Activated naive CD8-positive, alpha-beta T cell treated with anti-CD3 and anti-CD28 coated beads, Interleukin-2, amount 50 U/mL, for 24 hours (primary cell): ENCODE measurements at places on chromosomes 2 and 18.
A peak's percentile ranks its signal among the peaks of the same experiment; 100 is the strongest.

DNA sequence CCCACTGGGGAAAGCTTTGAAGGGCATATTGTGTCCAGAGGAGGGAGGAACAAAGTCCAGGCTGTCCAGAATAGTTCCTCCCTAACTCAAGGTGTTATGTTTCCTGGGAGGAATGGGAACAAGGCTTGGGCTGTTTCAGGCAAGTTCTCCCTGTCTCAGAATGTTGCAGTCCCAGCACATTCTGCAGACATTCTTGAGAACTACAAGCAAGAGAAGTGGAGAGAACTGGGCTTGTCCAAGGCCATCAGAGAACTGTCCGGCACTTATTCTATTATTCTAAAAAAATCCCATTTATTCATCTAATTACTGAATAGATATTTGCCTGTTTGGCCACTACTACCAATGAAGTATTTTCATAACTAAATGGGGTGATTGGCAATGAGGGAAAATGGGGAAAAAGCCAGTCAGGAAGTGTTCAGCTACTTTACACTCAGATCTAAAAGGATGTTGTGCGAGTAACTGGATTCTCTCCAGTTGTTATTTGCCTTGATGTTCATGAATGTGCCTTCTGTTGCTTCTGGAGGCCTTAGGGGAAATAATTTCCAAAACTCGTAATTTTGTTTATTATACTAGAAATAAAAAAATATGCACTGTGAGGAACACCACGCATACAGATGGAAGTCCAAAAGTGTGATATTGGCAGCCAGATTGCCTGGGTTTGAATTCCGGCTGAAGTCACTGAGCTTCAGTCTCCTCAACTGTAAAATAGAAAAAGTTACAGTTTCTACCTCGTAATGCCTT, 300.1 kb upstream of the RND3 start:
- DNase-seq, result no peak

- DNase-seq, result no peak
Measured at GRCh38 chr2:10164601-10165000, 42.1 kb downstream of the RRM2 start.

DNA sequence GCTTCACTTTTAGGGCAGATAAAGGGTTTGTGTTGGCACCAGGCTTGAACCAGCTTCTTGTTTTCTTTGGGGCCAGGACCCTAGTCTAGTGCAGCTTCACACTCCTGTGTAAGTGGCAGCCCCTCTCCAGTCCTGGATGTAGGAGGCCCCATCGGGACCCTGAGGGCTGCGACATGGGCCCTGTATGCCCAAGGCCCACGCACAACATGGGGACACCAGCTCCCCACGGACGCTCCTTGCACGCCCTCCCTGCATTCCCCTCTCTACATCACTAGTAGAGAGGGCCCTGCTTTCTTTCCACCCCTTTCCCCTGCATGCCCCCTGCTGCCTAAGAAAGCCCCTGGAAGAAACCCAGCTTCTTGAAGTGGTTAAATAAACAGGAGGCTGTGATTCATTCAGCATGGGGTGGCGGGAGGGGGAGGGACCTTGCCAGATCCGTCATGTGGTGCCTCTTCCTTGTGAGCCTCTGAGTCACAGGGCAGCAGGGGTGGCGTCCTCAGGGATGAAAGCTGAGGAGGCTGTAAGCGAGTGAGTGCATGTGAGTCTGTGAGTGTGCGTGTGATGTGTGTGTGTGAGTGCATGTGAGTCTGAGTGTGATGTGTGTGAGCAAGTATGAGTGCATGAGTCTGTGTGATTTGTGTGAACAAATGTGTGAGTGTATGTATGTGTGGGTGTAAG, 42.5 kb downstream of the COPS8 start:
- DNase-seq, result peak; percentile 59

GRCh38 chr2:86202702-86203101, 3.4 kb downstream of the MRPL35 start:
- DNase-seq, result no peak

GRCh38 chr2:223993634-223994232, 36.5 kb downstream of the MRPL44 start:
- DNase-seq, result peak; percentile 59

DNA sequence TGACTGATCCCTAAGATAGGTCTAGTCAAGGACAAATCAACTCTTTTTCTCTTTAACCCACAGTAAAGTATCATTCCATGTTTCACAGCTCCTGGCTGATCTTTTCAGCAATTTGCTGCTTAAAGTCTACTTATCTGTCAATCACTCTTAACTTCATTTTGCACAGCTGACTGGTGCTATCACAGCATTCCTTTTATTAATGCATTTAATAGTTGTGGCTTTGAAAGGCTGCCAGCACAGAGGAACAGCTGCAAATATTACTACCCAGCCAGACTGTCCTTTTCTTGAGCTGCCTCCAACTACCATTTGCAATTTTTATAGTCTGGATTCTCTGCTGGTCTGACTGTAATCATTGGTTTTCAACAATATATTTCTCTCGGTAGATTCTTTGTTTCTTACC, 303.5 kb downstream of the STK39 start:
- no peak for DNase-seq

- no peak for DNase-seq
Measured at GRCh38 chr2:109614715-109615636, 812 bp downstream of the SOWAHC start.

- no peak for DNase-seq
Measured at GRCh38 chr2:158965641-158966040, 2.8 kb upstream of the TANC1 start.

- DNase-seq, result no peak
Measured at GRCh38 chr2:69509011-69509749, 71.9 kb upstream of the NFU1 start.

GRCh38 chr2:69309351-69310110, 77.5 kb downstream of the GFPT1 start:
- DNase-seq, result no peak

DNA sequence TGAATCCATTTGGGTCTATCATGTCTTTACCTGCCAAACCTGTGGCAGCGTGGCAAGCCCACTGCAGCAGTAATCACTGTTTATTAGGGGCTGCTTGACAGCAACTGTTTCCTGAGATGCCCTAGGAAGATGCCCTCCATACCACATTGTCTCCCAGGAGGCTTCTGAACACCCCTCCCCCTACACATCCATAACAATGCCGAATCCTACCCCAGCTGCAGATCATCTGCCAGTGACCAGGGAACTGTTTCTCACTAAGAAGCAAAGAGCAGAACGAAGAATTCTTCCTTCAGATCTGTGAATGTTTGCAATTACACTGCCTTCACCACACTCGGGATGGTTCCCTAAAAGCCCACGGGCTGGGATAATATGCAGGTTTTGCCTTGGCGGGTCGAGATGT, 127.8 kb downstream of the VIT start:
- no peak for DNase-seq

DNA sequence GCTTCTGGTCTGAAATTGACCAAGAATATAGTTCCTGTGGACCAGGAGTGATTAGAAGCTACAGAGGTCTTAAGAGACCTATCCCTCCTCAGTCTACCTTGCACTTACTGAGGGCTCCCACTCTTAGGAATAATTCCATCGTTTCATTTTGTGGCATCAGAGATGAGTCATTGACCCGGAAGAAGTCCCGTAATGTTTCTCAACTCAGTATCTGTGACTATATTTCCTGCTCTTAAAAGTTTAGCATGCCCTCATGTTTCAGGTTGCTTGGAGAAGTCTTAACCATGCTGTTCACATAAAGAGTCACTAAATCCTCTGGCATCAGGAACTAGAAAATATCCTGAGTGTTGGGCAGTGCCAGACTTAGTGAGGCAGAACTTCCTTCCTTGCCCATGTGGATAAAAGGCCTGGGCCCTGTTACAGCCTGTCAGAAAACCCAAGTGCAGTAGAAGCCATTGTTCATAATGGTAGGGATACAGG, at the start of gene IL36A:
TSS of gene IL36A (plus strand) at position 430 of the 480 bp plus-strand sequence. CDS start 413 bp downstream, outside the sequence.
- no peak for DNase-seq

GRCh38 chr2:193076995-193077394, 882.3 kb upstream of the TMEFF2 start:
- DNase-seq, result no peak

DNA sequence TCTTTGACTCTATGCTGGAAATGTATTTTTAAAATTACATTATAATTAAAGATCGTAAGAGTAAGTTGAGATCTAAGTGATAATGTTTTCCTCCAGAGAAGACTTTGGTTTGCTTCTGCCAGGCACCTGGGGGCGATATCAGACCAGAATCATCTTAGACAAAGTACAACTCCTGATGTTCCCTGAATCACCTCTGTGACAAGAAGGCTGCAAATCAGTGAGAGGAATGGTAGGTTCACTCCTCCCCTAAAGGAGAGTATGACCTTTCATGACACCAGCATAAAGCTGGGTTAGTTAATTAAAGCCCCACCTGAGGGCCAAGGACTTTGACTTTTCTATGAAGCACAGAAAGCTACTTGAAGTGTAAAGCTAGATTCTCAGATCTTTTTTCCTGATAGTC, 114.4 kb upstream of the DTNA start:
- DNase-seq, result no peak

DNA sequence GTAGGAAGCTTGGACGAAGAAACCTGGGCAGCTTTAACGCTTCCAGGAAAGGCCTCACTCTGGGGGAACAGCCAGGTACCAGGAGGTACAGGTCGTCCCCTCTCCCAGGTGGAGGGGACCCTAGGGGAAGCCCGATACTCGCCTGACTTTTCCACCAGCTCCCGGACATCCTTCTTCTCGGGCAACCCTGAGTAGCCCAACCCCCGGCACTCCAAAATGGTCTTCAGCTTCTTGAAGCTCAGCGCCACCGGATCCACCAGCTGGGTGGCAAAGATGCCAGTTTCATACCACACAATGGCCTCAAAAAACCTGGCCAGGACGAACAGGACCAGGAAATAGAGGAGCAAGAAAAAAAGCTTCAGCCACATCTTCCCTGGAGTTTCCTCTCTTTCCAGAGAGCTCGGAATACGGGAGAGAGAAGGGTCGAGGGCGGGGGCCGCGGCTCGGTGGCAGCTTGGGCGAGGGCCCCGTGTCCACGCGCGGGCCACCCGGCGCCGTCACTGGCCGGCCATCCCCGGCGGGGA, 1.1 kb downstream of the RNF103 start:
- DNase-seq, result peak; percentile 34

DNA sequence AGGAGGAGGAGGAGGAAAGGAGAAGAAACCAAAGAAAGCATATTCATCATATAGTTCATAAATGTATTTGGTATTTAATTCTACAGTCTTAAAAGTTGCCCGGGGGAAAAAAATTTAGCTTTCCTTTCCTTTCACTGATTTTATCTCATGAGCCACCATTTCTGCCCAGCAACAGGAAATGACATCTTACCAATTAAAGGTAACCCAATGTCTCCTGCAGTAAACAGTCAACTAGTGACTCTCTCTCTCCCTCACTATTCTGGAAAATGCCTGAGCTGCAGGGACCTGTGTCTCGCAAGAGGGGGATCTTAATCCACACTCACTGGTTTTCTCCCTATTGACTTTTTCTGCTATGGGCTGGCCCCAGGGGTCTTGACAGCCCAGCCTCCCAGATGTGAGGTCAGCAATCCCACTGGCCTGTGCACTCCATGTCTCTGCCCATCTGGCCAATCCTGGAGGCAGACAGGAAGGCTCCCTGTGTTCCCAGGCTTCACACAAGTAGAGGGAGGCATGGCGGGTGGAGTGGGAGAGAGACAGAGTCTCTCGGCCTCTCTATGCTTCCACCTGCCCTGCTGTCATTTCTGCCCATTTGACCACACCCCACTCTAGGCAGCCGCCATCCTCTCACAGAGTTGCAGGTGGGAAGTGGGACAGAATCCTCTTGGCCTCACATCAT, 85.4 kb upstream of the CABLES1 start:
- no peak for DNase-seq

GRCh38 chr2:134736167-134736880, 17.5 kb upstream of the TMEM163 start:
- no peak for DNase-seq

GRCh38 chr2:235170016-235170415, 218.2 kb downstream of the SH3BP4 start:
- no peak for DNase-seq

DNA sequence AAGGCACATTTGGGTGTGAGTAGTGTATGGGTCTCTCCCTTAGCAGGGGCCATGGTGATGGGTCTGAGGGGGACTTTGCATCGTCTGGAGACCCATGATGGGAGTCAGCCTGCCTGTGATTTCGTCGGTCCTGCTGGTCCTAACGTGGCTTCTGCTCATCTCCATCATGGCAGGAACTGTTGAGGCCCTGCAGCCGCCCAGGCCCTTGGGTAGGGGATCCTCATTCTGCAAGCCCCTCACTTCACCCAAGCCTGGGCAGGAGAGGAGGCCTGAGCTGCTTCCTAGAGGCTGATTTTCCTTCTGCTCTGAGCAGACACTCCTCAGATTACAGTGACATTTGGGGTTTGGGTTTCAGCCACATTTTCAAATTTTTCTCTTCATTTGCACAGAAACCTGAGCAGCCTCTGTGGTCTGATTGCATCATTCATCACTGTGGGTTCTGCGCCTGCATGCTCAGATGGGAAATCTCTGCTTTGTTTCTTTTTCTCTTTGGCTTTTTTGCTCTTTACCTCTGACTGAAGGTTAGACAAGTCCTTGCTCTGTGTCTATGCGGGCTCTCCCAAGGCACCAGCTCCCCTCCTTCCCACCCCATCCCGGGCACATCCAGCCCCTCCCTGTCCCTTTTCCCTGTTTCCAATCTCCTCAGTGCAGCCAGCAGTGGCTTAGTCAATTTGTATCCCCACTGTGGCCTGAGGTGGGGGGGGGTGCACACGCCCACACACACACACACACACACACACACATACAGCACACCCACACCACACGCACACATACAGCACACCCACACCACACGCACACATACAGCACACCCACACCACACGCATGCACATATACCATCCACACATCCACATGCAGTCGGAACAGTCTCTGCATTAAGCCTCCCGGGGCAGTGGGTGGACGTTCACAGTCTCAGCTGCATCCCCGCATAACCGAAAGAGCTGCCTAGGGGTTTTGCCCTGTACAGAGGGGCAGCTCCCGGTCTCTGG, 305.4 kb upstream of the HS6ST1 start:
- peak; percentile 32 for DNase-seq

DNA sequence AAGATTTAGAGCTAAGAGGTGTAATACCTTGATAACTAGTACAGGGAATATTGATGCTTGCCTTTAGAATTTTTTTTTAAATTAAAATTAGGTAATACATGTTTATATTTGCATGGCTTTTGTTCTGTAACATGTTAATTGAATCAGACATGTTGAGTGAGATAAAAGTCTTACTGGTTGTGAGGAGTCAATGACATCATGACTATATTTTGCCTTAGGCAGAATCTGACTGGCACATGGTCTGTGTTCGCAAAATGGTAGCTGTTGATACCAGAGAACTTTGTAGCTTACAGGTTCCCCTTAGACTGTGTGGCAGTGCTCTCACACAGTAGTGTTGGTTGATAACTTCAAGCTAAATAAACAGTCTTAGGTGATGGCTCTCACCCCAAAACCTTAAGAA, 199.7 kb downstream of the PTPRM start:
- DNase-seq, result no peak

- DNase-seq, result no peak
Measured at GRCh38 chr2:50118905-50119702, 912.8 kb downstream of the NRXN1 start.

- DNase-seq, result no peak
Measured at GRCh38 chr18:13520306-13520705, 206.1 kb downstream of the FAM210A start.
